ENCODE measurements at places on chromosomes 13 and 19. TPM values are rescaled to one million over a fixed set of nuclear protein-coding genes. Genes with fewer than 3 reads are reported as not detected.

DNA sequence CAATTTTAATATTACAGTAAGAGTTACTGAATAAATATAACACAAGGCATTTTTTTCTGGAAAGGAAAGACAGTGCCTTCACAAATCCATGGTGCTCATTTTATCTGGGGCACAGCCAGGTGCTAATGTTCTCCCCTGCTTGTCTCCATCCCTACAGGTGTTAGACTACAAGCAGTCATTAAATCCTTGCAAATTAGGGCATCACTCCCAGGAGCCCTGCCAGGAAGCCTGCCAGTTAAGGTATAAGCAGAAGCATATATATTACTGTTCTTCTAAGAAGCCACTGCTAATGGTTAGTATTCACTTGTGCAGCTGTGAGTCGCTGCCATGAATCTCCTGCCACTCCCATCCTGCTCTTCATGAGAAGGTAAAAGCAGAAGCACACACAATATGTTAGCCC lies 149.7 kb downstream of the OXGR1 start:
- H3K27ac ChIP-seq, result no peak overlapping the region
- DNase-seq, result no peak
- no peak overlapping the region for H3K4me3 ChIP-seq
- H3K27me3 ChIP-seq, result no peaks in the 10 kb centered on the region

DNA sequence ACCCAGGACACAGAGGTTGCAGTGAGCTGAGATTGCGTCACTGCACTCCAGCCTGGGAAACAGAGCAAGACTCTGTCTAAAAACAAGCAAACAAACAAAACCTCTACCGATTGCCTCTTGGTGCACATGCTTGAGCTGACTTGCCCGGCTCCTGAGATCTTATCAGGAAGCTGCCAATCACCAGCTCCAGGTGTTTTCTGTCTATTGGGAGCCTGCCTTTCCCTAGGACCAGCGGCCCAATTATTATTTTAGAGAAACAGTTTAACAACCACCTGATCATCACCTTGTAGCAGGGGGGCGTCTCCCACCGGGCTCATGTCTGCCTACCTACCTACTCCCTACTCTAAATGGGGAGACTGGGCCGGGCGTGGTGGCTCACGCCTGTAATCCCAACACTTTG lies 10.8 kb downstream of the CLEC4M start:
- no peaks in the 10 kb centered on the region for H3K27me3 ChIP-seq
- H3K4me3 ChIP-seq, result no peak overlapping the region
- DNase-seq, result no peak

Gene VAV1
- 51.9 TPM for total RNA-seq

Gene ZNF568
- total RNA-seq, result 10.4 TPM

Gene RASAL3
- 120 TPM for total RNA-seq

Data from CD8-positive, alpha-beta memory T cell (primary cell).